ENCODE measurements at places on chromosomes 6 and 20. TPM values are rescaled to one million over a fixed set of nuclear protein-coding genes. Genes with fewer than 3 reads are reported as not detected.

Gene F13A1
- not detected for total RNA-seq

Gene PIGU
- total RNA-seq: 27.9 TPM

Gene HLA-DQB2
- total RNA-seq: not detected

Gene KHDC1L
- total RNA-seq: not detected

Gene SUMO4
- total RNA-seq: not detected
